Stimulated activated CD4-positive, alpha-beta T cell treated with anti-CD3 and anti-CD28 coated beads, Interleukin-4, amount 100 ng/mL, for 4 hours (primary cell): ENCODE measurements at places on chromosomes 7 and 10.

- DNase-seq = no peak
Measured at GRCh38 chr7:16599860-16600259, 45.7 kb downstream of the ANKMY2 start.

DNA sequence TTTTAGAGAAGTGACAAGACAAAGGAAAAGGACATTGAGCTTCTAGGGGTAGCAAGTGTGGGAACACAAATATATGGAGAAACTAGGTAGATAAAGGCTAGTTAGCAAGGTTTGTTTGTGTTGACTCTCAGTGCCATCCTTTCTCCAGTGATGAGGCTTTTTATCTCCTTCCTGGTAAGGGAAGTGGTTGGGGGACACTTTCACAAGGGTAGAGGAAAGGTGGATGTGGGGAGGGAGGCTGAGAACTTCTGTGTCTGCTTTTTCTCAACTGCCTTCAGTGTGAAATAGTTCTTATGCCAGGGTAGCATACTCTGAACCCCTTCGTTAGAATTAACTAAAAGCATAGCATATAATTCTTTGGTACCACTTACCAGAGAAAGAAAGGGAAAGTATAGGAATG lies 93.0 kb upstream of the STRIP2 start:
- no peak for DNase-seq

- no peak for DNase-seq
Measured at GRCh38 chr10:77478962-77479359, 158.6 kb downstream of the KCNMA1 start.

GRCh38 chr7:70710651-70711050 lies 421.3 kb upstream of the GALNT17 start:
- DNase-seq = no peak

DNA sequence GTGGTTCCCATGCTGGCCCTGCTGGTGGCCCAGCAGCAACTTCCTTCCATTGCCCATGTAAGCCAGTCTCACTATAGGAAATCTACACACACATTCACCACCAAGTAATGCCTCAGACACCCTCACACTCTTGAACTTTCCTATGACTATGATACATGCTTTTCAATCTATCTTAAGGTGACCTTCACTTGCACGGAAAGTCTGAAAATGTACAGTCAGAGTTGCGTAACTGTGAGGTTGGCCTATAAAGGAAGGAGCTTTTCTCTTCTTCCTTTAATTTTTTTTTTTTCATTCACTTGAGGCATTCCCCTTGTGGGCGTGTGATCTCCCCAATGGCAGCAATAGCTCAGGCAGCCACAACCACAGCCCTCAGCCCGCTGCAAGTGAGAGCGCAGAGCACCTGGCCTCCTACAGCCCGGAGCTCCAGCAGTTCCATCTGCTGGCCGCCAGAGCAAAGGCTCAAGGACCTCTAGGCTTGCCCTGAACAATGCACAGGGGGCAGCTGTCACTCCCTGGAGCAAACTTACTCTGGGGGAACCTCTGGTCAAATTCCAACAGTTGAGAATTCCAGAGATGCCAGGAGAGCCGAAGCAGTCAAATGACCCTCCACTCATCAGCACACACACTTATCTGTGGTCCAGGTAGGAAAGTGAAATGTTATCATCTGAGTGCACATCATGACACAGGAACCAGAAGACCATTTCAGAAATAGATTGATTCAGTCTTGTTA lies 123.1 kb upstream of the ADO start:
- DNase-seq = peak; percentile 86

- no peak for DNase-seq
Measured at GRCh38 chr7:29216128-29216527, 21.6 kb downstream of the CHN2 start.

GRCh38 chr7:27148031-27148755 lies 619 bp upstream of the HOXA6 start:
- DNase-seq = no peak

DNA sequence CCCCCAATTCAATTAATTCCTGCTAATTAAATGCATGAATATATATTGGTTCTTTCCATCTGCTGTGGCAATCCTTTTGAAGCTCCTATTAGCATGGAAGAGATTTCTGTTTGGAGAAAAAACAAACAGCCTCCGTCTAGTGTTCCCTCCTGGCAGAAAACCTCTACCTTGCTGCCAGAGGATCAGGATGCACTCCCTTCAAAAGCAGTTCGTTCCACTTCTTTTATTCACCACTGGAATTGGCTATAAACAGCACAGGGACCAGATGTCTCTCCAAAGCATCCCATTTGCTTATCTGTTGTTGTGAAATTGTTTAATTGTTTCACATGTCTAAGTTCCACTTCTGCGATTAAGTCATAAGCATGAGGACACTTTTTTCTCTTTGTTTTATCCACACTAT lies 77.8 kb upstream of the PTN start:
- DNase-seq = no peak

- DNase-seq = no peak
Measured at GRCh38 chr7:43612128-43612527, 29.2 kb downstream of the STK17A start.

GRCh38 chr7:128731184-128731583 lies 8.0 kb upstream of the CALU start:
- no peak for DNase-seq

DNA sequence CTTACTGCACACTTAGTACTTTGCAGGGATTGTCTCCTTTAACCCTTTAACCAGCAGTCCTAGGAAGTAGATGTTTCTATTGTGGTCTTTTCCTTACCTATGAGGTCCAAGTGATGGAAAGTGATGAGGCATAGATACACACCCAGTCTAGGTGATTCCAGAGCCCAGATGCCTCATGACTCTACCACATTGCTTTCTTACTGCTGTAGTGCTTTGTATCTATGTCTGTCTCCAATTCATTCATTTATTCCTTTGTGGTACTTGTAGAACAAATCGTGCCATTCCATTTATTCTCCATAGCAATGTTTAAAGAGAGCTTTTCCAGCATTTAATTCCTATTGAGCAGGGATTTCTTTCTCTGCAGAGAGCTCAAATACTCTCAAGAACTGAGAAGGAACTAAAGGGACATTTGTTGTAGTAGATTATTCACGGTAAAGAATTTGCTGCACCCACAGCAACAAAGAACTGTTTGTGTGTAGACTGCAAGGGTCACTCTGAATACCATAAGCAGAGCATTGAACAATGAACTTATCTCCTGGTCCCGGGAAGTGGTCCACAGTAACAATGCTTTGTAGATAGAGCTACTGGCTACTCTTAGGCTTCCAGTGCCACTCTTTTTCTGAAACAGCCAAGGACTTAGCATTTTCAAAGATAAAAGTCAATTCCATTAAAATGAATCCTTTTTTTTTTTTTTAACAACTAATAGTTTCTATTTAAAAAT lies 337.0 kb downstream of the PTEN start:
- DNase-seq = no peak

DNA sequence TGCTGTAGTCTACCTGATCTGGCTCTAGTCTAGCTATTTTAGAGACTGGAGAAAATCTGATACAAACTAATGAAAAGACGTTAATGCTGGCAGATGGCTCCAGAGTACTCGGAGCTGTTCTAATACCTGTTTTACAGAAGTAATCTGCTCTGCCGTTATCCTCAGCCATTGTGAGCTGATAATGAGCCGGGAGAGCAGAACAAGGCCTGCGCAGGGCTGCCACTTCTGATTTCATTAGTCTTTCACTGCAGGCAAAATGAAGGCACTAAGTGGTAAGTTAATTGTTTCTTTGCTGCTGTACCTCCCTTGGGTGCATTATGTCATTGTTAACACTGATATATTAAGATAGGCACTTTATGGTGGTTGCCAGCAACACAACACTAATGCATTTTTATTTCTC lies 456.4 kb upstream of the PFKP start:
- no peak for DNase-seq

GRCh38 chr7:153628825-153629224 lies 423.4 kb upstream of the DPP6 start:
- no peak for DNase-seq

- DNase-seq = no peak
Measured at GRCh38 chr10:11823989-11824346, 812 bp downstream of the PROSER2 start.

GRCh38 chr7:6532516-6532915 lies 18.7 kb downstream of the GRID2IP start:
- DNase-seq = no peak

- no peak for DNase-seq
Measured at GRCh38 chr7:129771201-129771927, 159.8 kb downstream of the NRF1 start.

GRCh38 chr7:151767557-151767956 lies 109.4 kb downstream of the PRKAG2 start:
- DNase-seq = no peak

GRCh38 chr7:77351539-77352004 lies 64.6 kb downstream of the GSAP start:
- peak; percentile 43 for DNase-seq

- DNase-seq = no peak
Measured at GRCh38 chr10:61500460-61500859, 47.3 kb upstream of the TMEM26 start.

DNA sequence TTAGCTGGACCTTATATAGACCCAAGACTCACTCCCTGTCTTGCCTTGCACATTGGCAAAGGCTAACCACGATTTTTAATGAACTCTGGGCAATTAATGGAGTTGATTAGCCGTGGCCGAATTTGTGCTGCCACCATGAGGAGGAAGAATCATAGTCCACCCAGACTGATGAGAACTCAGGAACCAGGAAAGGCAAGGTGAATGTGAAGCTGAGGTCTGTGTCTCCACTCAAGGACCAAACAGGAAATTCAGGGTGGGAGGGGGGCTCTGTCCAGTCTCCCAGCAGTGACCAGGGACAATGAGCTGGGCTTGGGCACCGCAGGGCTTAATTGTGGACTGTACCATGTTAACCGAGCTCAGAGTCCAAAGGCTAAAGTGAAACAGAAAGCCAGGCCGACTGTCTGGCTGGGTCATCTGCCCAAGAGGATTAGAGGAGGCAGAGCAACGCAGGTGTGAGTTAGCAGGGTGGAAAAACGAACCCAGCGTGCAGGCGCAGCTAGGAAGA lies 127.0 kb upstream of the JCAD start:
- DNase-seq = no peak

GRCh38 chr7:41217306-41217705 lies 485.6 kb downstream of the INHBA start:
- no peak for DNase-seq

DNA sequence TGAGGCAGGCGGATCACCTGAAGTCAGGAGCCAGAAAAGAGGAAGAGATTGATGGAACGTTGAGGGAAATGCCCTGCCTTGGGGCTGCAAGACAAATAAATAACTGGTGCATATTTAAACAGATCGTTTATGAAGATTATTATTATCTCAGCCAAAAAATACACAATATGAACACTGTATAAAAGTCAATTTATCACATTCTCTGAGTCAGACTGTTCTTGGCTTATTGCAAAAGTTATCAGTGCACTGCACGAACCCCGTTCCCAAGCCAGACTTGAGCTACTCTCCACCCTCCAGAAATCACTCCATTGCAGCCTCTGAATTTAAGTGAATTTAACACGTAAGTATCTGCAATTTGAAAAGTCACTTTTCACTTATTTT lies 1.6 kb downstream of the DNMBP start:
- no peak for DNase-seq

- no peak for DNase-seq
Measured at GRCh38 chr10:47053081-47053798, 142.0 kb downstream of the PTPN20 start.
